ENCODE measurements at places on chromosomes 5 and 9.

DNA sequence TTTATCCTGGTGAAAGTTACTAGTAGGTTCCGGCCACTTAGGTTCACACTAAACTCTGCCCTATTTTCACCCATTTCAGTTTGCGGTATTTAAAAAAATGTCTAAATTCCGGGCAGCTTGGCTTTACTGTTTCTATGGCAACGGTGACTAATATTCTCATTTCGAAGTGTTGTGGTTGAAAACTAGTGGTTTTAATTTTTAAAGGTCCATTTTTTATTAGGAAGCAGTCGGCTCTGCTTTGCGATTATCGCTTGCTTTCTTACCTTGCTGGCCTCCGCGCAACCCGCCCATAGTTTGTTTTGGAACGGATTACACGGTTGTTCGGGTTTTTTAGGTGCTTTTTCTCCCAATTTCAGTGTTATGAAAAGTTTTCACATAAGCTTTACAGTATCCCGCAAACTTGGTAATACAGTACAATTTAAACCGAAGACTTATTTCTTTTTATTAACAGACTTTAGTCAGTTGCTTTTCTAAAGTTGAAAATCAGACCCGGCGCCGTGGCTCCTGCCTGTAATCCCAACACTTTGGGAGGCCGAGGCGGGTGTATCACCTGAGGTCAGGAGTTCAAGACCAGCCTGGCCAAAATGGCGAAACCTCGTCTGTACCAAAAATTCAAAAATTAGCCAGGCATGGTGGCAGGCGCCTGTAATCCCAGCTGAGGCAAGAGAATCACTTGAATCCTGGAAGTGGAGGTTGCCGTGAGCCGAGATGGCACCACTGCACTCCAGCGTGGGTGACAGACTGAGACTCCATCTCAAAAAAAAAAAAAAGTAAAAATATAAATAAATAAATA lies 1.6 kb downstream of the KDM4C start:
- no peak for DNase-seq

GRCh38 chr5:54944364-54944763 lies 41.0 kb downstream of the ESM1 start:
- DNase-seq = no peak

GRCh38 chr9:23841304-23841703 lies 15.3 kb upstream of the ELAVL2 start:
- DNase-seq = no peak

DNA sequence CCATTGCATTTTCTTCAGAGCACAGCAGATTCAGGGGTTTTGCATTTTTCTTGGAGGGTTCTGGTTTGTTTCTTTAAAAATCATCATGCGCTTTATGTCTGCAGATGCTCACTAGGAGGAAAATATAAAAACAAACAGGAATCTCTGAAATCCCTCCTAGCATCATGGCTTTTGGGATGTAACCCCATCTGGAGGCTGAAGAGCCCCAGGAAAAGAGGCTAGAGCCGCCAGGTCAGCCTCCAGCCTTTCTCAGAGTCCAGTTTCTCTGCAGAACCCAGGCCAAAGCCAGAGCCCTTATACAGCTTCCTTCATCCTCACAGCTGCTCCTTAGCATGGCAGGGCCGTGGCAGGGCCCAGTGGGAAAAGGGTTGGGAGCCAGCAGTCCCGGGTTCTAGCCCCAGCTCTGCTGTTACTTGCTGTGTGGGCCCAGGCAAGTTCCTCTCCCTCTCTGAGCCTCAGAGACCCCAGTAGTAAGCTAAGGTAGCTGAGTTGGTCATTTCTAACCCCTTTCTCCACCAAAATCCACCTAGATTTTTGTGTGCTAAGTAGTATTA lies 62.1 kb downstream of the PAX5 start:
- DNase-seq = no peak

DNA sequence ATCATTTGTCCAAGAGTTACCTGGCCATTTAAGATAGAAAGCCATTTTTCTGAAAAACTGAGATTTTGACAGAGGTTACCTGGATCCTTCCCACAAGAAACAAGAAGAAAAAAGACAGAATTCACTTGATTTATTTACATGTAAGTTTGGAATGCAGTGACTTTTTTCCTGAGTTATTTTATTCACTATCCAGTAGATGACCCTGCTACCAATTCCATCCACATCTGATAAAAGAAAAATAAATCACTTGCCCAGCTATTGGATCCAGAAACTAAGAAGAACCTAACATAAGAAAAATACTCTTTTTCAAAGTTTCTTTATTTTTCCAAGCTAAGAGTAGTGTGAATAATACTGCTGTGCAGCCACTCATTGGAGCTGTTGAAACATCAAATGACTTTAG lies 275.2 kb downstream of the CETN3 start:
- no peak for DNase-seq

GRCh38 chr5:110536120-110537115 lies 190.1 kb downstream of the TMEM232 start:
- no peak for DNase-seq

DNA sequence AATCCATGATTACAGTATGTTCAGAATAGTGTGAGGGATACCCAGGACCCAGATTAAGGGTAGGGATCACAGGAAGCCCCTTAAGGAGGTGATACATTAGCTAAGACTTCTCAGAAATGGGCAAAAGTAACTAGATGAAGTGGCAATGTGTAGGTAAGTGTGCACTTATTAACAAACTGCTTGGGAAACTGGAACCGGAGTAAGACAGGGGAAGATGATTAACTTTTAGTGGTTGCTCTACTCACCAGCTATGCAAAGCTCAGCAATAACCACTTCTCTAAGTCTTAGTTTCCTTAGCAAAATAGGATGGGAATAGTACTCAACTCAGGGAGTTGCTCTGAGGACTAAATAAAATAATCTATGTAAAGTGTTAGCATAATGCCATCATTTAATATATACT lies 182.2 kb downstream of the MCTP1 start:
- no peak for DNase-seq

GRCh38 chr9:131227112-131227958 lies 49.0 kb downstream of the FAM78A start:
- DNase-seq = no peak

- DNase-seq = no peak
Measured at GRCh38 chr5:52262844-52263243, 524.9 kb upstream of the ITGA1 start.

DNA sequence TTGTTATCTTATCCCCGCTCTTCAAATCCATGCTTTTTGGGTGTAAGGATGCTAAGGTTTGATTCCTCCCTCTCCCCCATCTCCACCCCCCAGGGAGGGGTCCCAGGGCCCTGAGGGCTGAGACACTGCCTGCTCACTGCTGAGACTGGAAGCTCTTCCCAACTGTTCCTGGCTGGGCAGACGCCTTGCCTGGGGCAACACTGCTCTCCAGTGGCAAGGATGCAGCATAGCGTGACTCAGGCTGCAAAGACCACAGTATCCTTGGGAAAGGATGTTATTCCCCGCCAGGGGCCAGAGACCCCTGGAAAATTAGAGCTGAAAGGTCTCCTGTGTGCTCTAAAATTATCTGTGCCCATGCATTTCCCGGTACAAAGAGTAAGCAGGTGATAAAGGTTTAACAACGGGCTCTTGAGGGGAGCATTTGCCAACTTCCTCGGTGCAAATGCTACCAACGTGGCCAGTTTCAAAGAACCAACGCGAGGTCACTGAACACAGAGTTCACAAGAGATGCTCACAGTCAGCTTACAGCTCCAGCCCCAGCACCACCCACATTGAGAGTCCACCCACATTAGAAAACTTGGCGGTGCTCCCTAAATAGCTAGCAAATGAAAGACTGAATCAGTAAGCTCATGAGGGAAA lies 271.9 kb downstream of the NSG2 start:
- DNase-seq = no peak

- DNase-seq = peak; percentile 53
Measured at GRCh38 chr5:151770383-151771258, 1.1 kb upstream of the G3BP1 start.

DNA sequence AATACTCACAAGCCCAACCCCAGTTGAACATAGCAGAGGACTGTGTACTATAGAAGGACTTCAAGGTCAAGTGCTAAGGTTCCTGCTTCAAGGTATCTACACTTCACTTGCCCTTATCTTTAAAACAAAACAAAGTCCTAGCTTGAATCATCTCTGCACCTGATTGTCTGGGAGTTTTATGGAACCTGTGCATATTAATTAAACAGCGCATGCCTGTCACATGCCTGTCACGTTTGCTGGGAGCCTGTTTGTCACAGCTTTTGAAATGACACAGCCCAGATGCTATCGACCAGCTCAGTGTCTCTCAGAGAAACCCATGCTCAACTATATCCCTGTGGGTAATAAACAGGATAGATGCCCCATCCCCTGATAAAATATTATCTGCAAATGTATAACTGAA lies 476.0 kb downstream of the ZSWIM6 start:
- no peak for DNase-seq

DNA sequence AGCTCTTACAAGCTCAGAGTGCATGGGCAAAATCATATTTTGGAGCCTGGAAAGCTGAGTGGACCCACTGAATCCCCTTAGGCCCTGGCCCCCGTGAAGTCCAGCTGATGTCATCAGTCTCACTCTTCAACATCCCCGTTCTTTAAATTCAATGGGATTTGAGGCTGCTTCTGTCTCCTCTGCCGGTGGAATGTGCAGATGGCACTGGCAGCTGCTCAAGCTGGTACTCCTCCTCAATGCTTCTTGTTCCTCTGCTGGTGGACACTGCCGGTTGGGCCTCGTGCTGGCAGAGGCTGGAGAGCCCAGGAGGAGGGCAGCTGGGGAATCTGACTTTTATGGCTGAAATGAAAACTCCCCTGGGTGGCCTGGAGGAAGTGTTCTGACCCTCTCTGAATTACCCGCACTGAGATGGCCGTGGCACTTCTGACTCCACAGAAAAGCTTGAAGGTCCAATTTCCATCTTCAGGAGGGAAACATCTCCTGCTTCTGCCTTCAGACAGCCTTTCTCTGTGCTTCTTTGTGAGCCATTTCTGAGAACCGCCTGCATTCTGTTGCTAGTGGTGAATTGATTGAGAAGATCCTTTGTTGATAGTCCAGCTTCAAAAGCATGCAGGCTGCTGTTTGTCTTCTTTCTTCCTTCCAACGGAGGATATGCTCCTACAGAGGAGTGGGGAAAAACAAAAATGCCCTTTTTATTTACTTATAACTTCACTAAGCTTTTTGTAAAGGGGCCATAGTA lies 298.9 kb downstream of the TMEM38B start:
- no peak for DNase-seq

GRCh38 chr5:73230264-73231245 lies 57.6 kb downstream of the TMEM174 start:
- DNase-seq = peak; percentile 40

GRCh38 chr9:72538921-72539702 lies 17.7 kb downstream of the TMC1 start:
- DNase-seq = no peak

GRCh38 chr5:33074548-33074947 lies 363.4 kb downstream of the NPR3 start:
- DNase-seq = no peak

- no peak for DNase-seq
Measured at GRCh38 chr5:61245486-61245885, 83.2 kb upstream of the SMIM15 start.

DNA sequence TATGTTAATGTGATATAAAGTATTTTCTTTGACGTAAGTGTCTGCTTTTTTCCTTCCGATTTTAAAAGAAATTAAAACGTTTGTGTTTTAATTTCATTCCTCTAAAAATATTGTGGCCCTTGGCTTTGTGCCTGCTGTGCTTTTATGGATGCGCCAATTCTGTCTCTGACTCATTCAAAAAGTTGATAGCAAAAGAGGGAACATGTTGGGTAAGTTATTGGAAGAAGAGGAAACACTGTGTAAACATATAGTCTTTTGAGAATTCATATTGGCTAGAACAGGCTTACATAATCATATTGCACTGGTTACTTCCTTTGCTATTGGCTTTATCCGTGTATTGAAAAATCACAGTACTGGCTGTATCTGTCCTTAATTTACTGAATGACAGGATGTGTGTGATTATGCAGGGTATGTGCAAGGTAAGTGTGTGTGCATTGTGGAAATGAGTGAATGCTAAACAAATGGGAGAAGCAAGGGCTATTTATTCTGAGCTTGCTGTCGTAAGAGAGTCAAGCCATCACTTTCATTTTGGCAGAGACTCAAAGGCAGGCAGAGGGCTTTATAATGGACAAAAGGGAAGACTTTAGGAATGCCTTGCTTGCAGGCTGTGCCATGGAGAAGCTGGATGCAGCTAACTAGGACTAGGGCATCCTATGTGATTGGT lies 67.8 kb downstream of the SGCD start:
- DNase-seq = no peak

DNA sequence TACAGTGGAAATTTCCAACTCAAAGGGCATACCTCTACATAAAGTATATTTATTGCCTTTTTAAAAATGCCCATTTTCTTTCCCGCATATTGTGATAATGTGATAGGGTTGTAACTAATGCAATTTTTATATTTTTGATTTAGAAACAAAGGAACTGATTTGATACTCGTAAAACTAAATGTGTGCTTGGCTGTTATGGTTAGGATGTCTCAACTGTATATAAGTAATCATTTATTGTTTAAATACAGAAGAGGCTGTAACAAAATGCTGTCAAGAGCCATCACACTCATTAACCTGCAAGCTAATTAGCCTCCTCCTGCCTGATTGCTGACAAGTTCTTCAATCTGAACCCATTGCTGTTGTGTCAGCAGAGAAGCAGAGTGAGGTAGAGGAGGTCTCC lies 149.2 kb downstream of the PBX3 start:
- no peak for DNase-seq

GRCh38 chr9:38765101-38765500 lies 45.2 kb upstream of the FAM240B start:
- no peak for DNase-seq

DNA sequence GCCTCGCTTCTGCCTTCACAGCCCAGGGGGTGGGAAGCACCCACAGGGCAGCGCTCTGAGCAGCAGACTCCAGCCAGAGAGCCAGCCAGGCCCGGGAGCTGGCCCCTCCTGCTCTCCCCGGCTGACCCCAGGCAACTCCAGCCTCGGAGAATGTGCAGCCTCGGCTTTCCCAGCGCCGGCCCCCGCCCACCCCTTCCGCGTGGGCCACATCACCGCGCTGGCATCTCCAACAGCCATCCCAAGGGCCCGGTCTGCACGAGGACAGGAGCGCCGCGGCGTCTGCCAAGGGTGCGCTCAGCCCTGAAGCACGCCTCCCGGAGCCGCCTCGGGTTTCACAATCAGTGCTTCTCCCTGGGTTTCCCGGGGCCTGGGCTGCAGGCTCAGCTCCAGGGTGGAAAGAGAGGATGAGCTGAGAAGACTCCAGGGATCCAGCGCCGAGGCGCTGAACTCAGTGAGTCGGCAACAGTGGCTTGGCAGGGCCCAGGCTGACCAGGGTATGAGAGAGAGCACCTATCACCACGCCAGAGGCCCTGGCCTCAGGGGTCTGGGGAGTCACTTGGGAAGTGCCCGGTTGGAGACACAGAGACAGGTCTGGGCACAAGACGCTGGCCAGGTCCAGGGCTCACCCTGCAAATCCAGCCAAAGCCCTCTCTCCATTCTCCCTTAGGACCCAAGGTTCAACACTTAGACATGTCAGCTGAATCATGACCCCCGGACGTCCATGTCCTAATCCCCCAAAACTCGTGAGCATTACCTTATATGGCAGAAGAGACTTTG lies 79.6 kb downstream of the ADAMTS2 start:
- DNase-seq = peak; percentile 71

- DNase-seq = peak; percentile 32
Measured at GRCh38 chr9:21995666-21996398, 1.2 kb downstream of the CDKN2B-AS1 start.
